Myocyte (in vitro differentiated cells): ENCODE measurements at places on chromosomes 7 and 10. TPM values are rescaled to one million over a fixed set of nuclear protein-coding genes. Genes with fewer than 3 reads are reported as not detected.

The TBC1D12 gene
- 16.2 and 17.2 TPM in 2 replicates for total RNA-seq

The ATXN7L1 gene
- 4.3 and 5.1 TPM in 2 replicates for total RNA-seq

The GSTO2 gene
- total RNA-seq: not detected in 2 replicates

The LRWD1 gene
- total RNA-seq: 41.3 and 52.0 TPM in 2 replicates

The GATAD1 gene
- 41.6 and 44.6 TPM in 2 replicates for total RNA-seq

The MPP7 gene
- total RNA-seq: 3.6 and 5.6 TPM in 2 replicates

The ZNF736 gene
- 7.6 and 10.2 TPM in 2 replicates for total RNA-seq

The NEUROD6 gene
- not detected in 2 replicates for total RNA-seq

The MYL10 gene
- 0.31 TPM in 1 of 2 replicates, not detected in the other for total RNA-seq

The C10orf90 gene
- total RNA-seq: 0.21 and 0.72 TPM in 2 replicates

The CYP2C18 gene
- total RNA-seq: 0.16 TPM in 1 of 2 replicates, not detected in the other

The CYP2E1 gene
- 0.45 and 1.1 TPM in 2 replicates for total RNA-seq

The GDF2 gene
- total RNA-seq: not detected in 2 replicates

The PAX2 gene
- total RNA-seq: not detected in 2 replicates

The DNAH11 gene
- total RNA-seq: 0.05 and 0.13 TPM in 2 replicates

The GIMAP4 gene
- not detected in 2 replicates for total RNA-seq
